Transverse colon (tissue), 4 donors: ENCODE measurements at places on chromosomes 11 and 22. TPM values are rescaled to one million over a fixed set of nuclear protein-coding genes. Genes with fewer than 3 reads are reported as not detected.

Gene PRR5L
- total RNA-seq = 256 TPM

Gene ELMOD1
- total RNA-seq = not detected

Gene JAML
- 3.2 TPM for total RNA-seq

Gene OR51B2
- total RNA-seq = not detected

Gene SUSD2
- 67.7 TPM for total RNA-seq

DNA sequence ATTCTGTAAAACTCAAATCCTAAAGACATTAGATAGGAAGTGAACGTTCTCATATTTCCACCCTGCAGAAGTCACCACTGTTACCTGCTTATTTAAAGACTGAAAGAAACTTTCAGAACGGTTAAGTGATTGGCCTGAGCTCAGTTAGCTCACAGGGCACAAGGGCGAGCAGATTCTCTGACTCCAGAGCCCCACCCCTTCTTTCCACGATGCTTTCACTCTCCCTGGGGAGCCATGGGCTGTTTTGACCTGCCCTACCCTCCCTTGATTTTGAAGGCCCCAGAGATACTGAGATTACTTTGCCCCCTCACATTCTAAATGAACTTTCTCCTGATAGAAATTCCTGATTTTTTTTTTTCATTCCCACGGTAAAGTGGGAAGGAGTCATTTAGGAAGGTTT is 33.9 kb downstream of the ARHGAP1 start:
- no peaks in the 10 kb centered on the region for H3K27me3 ChIP-seq
- DNase-seq = no peak
- H3K27ac ChIP-seq = peak overlapping the region; percentile 22
- H3K36me3 ChIP-seq = peaks cover 59% of the 10 kb centered on the region
- no peak overlapping the region for H3K4me3 ChIP-seq
- no peaks in the 10 kb centered on the region for H3K4me1 ChIP-seq

DNA sequence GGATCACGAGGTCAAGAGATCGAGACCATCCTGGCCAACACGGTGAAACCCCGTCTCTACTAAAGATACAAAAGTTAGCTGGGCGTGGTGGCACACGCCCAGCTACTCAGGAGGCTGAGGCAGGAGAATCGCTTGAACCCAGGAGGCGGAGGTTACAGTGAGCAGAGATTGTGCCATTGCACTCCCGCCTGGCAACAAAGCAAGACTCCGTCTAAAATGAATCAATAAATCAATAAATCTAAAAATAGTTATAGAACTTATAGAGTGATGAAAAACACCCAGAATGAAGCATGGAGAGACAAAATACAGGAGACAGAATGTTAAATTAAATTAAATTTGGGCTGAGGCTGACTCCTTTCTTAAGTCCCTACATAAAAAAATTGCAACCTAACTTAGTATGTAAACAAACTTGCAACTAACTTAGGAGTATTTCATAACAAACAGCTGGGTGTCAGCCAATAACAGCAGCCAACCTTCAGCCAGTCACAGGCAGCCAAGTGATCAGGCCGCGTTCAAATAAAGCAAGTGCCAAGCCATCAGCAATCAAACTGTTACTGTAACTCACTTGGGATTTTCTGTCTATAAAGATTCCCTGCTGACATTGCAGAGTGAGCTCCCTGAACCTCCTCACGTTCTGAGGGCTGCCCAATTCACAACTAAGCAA is 7.3 kb upstream of the TP53AIP1 start:
- no peaks in the 10 kb centered on the region for H3K27me3 ChIP-seq
- no peak overlapping the region for H3K27ac ChIP-seq
- peaks cover 4% of the 10 kb centered on the region for H3K4me1 ChIP-seq
- no peak for DNase-seq
- H3K36me3 ChIP-seq = no peaks in the 10 kb centered on the region

- H3K27ac ChIP-seq = no peak overlapping the region
- H3K4me1 ChIP-seq = peaks cover 7% of the 10 kb centered on the region
- H3K36me3 ChIP-seq = no peaks in the 10 kb centered on the region
- no peak overlapping the region for H3K4me3 ChIP-seq
Measured at GRCh38 chr11:63560506-63561180, 2.5 kb downstream of the PLAAT2 start.

- no peaks in the 10 kb centered on the region for H3K36me3 ChIP-seq
- DNase-seq = no peak
- H3K4me1 ChIP-seq = peaks cover 7% of the 10 kb centered on the region
- no peak overlapping the region for H3K27ac ChIP-seq
Measured at GRCh38 chr11:11583801-11584529, 37.8 kb downstream of the GALNT18 start.

DNA sequence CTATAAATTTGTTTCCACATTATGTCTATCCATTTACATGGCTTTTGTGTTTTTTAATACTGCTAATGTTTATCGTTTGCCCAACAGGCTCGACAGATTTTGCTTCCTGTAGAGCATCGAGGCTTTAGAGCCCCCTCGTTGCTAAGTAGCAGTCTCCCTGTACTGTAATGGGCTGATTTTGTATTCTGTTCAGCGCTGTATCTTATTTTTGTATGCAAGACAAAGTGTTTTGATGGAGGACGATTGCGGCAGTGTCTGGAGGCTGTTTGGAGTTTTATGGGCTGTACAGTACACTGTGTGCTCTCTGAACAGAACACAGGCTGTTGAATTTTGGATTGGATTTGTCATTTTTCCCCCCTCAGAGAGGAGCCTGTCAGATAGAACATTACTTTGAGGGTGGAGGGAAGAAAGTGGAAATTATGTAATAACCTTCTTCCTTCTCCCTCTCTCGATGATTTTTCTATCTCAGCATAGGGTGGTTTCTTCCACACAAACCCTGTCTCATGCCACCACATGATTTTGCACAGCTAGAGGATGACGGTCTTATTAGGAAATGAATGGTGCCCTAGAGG is 104.4 kb downstream of the ZBTB16 start:
- H3K27ac ChIP-seq = peak overlapping the region; percentile 96
- DNase-seq = peak; percentile 52
- H3K4me3 ChIP-seq = peak overlapping the region; percentile 10

GRCh38 chr22:29713156-29713727 is 6.6 kb upstream of the CABP7 start:
- no peaks in the 10 kb centered on the region for H3K36me3 ChIP-seq
- peaks cover 28% of the 10 kb centered on the region for H3K27me3 ChIP-seq
- H3K4me1 ChIP-seq = no peaks in the 10 kb centered on the region
- no peak overlapping the region for H3K4me3 ChIP-seq
- DNase-seq = no peak

DNA sequence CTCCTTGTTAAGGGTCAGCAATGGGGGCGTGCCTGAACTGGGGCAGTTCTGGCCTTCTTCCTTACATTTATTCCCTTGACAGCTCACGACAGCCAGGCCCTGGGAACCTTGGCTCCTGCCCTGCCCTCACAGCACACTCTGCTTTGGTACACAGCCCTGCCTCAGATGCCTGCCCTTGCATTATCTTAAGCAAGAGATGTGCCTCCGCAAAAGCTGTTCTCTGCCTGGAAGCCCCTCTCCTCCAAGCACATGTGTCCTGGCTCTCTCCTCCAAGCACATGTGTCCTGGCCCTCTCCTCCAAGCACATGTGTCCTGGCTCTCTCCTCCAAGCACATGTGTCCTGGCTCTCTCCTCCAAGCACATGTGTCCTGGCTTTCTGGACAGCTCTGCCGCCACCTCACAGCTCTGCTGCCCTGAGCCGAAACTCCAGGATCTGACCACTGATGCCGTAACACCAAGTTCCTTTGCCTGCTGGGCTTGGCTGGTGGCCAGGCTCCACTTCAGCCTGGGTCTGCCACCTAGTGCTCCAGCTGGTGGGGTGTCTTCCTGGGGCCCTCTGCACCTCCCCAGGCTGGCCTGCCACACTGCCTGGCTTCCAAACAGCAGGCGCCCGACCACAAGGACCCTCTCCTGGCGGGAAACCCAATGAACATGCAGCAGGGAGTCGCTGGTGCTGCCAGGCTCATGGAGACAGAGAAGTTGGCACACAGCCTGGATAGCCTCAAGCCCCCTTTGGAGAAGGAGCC is 53.0 kb downstream of the SCUBE1 start:
- H3K4me1 ChIP-seq = peaks cover 15% of the 10 kb centered on the region
- no peak overlapping the region for H3K4me3 ChIP-seq
- no peaks in the 10 kb centered on the region for H3K27me3 ChIP-seq
- DNase-seq = no peak
- peak overlapping the region; percentile 36 for H3K27ac ChIP-seq
- no peaks in the 10 kb centered on the region for H3K36me3 ChIP-seq

GRCh38 chr11:112320668-112321067 is 60.0 kb upstream of the PLET1 start:
- peak; percentile 68 for DNase-seq
- H3K4me1 ChIP-seq = peaks cover 19% of the 10 kb centered on the region
- H3K27me3 ChIP-seq = no peaks in the 10 kb centered on the region
- H3K27ac ChIP-seq = peak overlapping the region; percentile 75
- H3K4me3 ChIP-seq = no peak overlapping the region

DNA sequence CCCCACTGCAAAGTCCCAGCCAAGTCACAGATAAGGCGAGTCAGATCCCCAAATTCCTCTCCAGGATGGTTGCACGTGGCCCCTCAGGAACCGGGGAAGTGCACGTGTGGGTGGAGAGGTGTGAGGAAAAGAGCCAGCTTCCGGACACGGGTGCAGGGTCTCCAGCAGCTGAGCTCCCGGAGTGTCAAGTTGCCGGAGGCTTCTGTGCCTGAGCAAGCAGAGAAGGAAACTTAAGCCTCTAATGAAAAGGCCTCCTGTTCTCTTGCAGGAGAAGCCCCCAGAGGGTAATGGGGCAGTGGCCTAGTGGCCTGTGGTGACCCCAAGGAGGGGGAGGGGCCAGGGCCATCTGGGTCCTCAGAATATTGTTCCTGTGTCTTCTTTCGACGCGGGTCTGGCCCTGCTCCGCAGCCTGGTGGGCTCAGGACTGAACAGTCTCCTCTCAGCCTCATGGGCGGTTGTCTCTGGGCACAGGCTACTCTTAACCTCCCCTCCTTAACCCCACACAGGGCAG is 147.9 kb downstream of the FEZ1 start:
- H3K27ac ChIP-seq = no peak overlapping the region
- H3K4me3 ChIP-seq = no peak overlapping the region
- H3K4me1 ChIP-seq = no peaks in the 10 kb centered on the region
- H3K27me3 ChIP-seq = peaks cover 3% of the 10 kb centered on the region

DNA sequence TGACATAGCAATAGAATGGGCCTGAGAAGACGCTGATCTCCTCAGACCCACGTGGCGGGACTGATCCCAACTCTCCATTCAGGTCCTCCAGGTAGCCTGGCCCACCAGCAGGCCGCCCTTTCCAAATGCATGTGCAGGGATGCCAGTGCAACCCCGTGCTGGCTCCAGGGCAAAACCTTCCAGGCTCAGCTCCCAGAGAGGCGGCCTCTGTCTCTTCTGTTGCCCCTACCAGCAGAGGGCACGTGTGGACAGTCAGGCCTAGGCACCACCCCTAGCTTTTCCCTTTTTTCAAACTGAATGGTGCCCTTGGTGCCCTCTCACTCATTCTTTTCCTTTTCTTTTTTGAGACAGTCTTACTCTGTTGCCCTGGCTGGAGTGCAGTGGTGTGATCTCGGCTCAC is 121.7 kb downstream of the OSBP2 start:
- H3K4me1 ChIP-seq = no peaks in the 10 kb centered on the region
- H3K27me3 ChIP-seq = peaks cover 21% of the 10 kb centered on the region
- DNase-seq = no peak
- no peak overlapping the region for H3K4me3 ChIP-seq

DNA sequence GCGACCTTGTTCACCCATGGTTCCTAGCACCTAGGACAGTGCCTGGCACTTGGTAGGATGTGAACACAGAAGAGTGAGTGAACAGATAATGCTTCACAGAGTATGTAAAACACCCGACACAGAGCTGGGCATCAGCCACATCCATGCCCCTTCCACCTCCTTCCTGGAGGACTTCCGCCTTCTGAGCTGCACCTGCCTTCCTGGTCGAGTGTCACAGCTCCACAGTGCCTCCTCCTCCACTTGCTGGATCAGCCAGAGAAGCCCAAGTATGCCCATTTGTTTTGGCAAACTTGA is 20.1 kb downstream of the PRDM11 start:
- H3K36me3 ChIP-seq = no peaks in the 10 kb centered on the region
- H3K27me3 ChIP-seq = no peaks in the 10 kb centered on the region
- H3K4me1 ChIP-seq = no peaks in the 10 kb centered on the region
- H3K4me3 ChIP-seq = no peak overlapping the region
- DNase-seq = no peak
- H3K27ac ChIP-seq = no peak overlapping the region

DNA sequence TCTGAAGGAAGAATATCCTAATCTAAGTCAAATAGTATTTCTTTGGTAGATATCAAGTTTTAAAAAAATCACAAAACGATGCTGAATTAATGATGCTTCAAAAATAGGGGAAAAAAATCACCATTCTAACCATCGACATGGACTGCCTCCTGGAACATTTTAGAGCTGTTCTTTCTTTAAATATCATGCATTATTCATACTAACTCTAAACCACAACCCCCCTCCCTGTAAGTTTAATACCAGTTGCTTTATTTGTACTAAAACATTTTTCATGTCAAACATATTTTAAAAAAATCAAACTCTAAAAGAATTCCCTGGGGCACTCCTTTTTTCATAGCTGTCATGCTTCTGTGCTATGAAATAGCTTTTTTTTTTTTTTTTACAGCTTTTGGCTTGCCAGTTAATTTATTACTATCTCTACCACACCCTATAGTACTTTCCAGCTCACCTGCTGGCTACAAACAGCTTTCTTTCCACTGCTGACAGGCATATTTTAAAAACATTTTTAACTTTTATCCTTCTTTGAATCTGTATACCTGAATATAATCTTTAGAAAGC is 256.9 kb downstream of the SOX6 start:
- H3K27ac ChIP-seq = peak overlapping the region; percentile 52
- DNase-seq = no peak
- H3K36me3 ChIP-seq = no peaks in the 10 kb centered on the region
- no peaks in the 10 kb centered on the region for H3K27me3 ChIP-seq
- H3K4me1 ChIP-seq = peaks cover 18% of the 10 kb centered on the region

GRCh38 chr11:113204280-113204679 is 110.1 kb upstream of the TTC12 start:
- H3K4me3 ChIP-seq = no peak overlapping the region
- no peak for DNase-seq
- H3K4me1 ChIP-seq = no peaks in the 10 kb centered on the region

DNA sequence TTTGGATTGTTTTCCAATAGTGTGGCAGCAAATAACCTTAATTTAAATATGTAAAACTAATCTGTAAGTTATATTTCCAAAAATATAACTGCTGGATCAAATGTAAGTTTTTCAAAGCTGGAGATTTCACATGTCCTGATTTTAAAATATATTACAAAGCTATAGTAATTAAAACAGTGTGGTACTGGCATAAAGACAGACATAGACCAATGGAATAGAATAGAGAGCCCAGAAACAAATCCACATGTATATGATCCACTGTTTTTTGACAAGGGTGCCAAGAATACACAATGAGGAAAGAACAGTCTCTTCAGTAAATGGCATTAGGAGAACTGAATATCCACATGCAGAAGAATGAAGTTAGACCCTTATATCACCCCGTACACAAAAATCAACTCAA is 4.0 kb downstream of the OR4X2 start:
- H3K4me1 ChIP-seq = no peaks in the 10 kb centered on the region
- no peaks in the 10 kb centered on the region for H3K27me3 ChIP-seq
- no peak overlapping the region for H3K27ac ChIP-seq
- DNase-seq = no peak

- no peaks in the 10 kb centered on the region for H3K36me3 ChIP-seq
- H3K4me3 ChIP-seq = no peak overlapping the region
- no peak for DNase-seq
- peak overlapping the region; percentile 85 for H3K27ac ChIP-seq
- H3K27me3 ChIP-seq = no peaks in the 10 kb centered on the region
- peaks cover 11% of the 10 kb centered on the region for H3K4me1 ChIP-seq
Measured at GRCh38 chr22:43172191-43172590, 14.7 kb downstream of the TTLL12 start.
